Activated effector memory CD4-positive, alpha-beta T cell treated with Interleukin-2 at 50 U/mL for 16 hours (primary cell): ENCODE measurements at places on chromosomes 16 and 17.

DNA sequence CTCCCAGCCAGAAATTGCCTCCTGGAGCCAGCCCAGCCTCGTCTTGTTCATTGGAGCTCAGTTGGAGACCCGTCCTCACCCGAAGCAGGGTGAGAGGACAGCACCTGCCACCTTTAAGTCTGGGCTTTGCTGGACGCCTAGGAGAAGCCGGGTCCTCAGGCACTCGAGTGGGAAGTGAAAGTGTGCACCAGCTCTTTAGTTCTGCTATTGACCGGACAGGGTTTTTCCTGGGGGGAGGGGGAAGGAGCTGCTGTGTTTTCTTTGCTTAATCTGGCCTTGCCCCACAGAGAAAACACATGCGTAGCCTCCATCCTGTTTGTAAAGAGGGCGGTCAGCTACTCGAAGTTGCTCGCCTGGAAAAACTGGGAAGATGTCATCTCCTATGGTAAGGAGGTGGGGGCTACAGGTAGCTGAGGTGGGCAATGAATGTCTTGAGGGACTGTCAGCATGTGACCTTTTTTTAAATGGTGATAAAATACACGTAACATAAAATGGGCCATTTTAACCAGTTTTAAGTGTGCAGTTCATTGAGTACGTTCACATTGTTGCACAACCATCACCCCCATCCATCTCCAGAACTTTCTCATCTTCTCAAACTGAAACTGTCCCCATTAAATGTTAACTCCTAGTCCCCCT is 34.4 kb downstream of the CMIP start:
- DNase-seq, result no peak

- DNase-seq, result no peak
Observed at GRCh38 chr17:74344658-74345057, 17.0 kb downstream of the BTBD17 start.

DNA sequence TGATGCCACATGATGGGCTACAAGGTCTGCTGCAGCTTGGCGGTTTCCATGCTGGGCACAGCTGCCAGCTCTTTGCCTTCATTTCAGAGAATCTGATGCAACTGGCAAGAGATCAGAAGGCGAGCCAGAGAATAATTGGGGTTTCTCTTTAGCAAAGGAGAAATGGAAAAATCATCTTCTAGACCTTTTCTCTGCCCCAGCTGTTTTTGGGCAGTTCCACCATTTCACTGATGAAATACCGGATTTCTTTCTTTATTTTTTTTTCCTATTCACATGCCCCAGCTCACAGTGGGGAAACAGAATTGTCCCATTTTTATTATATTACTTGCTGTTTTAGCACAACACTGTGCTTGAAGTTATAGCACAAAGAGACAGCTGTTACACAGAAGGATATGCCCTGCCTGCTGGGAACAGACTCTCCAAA is 439.3 kb upstream of the GOT2 start:
- DNase-seq, result no peak

GRCh38 chr17:81511554-81511803 is 1.1 kb downstream of the ACTG1 start:
- DNase-seq, result no peak

- DNase-seq, result peak; percentile 37
Observed at GRCh38 chr17:59620518-59621259, 994 bp downstream of the CLTC start.

GRCh38 chr16:89040391-89040790 is 53.3 kb upstream of the ACSF3 start:
- DNase-seq, result no peak

GRCh38 chr17:59277031-59277430 is 54.4 kb upstream of the YPEL2 start:
- no peak for DNase-seq

DNA sequence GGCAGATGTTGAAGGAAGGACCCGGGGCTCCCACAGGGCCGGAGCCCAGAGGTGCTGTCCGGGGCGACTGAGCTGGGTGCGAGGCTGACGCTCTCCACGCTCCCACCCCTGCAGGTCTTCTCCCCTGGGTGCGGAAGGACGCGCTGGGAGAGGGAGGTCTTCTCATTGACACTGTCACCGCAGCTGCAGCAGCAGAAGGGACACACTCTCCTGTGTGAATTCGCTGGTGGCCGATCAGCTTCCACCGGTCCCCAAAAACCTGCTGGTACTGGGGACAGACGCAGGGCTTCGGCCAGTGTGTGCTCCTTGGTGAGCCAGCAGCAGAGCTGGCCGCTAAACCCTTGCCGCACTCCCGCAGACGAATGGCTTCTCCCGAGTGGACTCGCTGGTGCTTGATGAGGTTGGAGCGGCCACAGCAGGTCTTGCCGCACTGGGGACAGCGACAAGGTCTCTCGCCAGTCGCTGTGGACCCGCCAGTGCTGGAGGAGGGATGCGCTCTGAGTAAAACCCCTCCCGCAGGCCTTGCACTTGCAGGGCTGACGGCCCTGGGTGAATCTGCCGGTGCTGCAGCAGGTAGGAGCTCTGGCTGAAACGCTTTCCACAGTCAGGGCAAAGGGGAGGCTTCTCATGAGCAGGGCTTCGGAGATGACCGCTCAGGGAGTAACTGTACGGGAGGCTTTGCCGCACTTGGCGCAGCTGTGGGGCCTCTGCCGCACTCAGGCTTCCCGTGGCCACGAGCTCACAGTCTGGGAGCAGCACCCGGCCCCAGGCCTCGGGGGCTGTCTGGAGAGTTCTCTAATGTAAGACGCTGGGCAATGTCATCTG is 6.2 kb downstream of the ZNF843 start:
- DNase-seq, result no peak

DNA sequence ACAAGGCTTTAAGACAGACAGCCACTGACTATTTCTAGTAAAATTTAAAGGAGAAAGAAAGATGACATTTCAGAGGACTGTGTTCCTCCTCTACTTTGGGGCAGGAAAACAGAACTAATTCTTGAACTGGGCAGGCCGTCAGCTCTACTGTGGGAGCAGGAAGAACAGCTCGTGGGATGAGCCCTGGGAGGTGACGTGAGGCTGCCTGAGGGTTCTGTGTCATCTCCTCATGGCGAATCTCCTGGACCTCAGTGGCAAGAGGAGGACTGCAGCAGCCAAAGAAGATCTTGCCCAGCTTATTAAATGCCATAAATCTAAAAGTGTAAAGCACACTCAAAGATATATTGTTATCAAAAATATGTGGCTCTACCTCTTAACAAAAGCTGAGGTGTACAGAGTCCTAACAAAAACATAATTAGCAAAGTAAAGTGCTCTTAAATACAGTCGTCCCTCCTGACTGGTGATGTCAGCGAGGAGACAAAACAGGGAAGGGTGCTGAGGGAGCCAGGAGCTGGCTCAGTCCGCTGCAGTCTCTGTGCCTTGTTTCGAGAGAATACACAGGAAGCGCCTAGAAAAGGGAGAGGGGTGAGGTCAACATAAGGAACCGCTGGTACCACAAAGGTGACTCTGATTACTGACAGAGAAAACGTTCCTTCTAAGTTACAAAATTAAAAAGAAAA is 58.0 kb downstream of the CREBBP start:
- no peak for DNase-seq

- DNase-seq, result no peak
Observed at GRCh38 chr16:17072104-17072503, 398.7 kb downstream of the XYLT1 start.

GRCh38 chr16:27228621-27229501 is 25.5 kb downstream of the KDM8 start:
- no peak for DNase-seq

DNA sequence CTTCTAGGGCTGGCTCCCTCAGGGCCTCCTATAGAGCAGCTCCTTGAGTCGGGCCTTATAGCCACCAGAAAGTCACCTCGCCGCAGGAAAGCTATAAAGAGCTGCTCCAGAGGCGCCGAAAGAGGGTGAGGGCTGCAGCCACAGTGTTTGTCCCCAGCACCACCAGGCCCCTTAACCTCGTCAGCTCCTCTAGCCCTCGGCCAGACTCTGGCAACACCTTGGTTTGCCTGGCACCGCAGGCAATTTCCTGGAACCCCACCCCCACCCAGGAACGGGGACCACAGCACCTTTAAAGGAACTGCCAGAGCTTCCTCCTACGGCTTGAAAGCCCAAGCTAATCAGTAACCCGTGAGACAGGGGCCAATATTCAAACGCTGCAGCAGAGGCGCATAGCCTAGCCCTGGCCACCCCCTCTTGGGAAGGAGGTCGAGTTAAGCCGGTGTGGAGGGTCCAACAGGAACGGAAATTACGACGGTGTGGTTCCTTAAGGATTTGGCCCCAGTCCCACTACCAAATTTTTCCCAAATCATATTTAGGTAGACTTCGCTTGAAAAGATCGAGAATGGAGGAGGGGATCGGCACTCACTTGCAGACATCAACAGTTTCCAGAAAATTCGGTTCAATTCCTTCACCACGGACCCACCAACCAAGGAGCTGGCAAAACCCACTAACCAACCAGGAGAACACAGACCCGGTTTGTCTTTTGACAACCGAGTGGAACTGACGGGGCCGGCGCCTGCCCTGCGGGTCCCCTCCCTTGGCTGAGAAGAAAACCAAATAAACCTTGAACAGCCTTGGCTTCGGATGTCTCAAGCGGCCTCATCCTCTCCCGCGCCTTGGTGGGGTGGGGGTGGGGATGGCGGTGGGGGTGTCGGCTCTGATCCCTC is 3.0 kb downstream of the HOXB6 start:
- DNase-seq, result no peak

DNA sequence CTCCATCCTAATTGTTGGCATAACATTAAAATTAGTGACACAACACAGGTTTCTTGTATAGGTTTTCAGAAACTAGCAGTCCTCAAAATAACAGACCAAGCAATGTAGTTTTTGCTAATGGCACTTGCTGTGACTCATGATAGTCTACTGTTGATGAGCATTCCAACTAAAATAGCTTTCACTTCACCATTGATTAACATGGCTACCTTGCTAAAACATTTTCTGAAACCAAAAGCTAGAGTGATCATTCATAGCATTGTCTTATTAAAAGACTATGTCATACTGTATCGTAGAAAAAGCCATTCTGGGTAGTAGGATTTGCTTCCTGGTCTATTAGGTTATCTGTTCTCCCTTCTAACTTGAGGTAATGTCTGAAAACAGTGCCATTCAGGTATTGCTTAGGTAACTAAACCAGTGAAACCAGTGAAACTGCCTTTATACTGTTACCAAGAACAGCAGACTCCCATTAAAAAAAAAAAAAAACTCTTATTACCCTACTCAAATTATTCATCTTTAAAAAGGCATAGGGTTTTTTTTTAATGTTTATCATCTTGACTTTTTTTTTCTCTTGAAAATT is 2.5 kb upstream of the CLTC start:
- no peak for DNase-seq

GRCh38 chr17:4411201-4411600 is 22.5 kb upstream of the SPNS3 start:
- no peak for DNase-seq

DNA sequence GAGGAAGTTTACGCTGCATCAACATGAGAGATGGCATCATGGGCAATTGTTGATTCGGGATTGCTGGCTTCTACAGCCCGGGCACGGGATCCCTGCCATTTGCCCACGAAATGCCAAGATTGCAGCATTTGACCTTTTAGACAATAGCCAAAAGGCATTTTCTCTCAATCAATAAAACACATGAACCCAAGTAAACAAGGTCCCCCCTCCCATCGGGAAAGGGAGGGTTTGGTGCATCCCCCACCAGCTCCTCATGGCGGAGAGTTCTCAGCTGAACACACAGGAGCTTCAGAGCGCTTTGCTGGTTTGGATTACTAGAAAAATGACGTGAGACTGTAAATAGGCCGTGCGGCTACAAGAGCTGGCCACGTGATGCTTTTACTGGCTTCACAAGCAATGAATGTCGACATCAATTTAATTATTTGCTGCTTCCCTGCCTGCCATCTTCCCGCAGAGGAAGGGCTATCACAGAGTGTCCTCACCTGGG is 147.6 kb downstream of the C16orf95 start:
- DNase-seq, result no peak

DNA sequence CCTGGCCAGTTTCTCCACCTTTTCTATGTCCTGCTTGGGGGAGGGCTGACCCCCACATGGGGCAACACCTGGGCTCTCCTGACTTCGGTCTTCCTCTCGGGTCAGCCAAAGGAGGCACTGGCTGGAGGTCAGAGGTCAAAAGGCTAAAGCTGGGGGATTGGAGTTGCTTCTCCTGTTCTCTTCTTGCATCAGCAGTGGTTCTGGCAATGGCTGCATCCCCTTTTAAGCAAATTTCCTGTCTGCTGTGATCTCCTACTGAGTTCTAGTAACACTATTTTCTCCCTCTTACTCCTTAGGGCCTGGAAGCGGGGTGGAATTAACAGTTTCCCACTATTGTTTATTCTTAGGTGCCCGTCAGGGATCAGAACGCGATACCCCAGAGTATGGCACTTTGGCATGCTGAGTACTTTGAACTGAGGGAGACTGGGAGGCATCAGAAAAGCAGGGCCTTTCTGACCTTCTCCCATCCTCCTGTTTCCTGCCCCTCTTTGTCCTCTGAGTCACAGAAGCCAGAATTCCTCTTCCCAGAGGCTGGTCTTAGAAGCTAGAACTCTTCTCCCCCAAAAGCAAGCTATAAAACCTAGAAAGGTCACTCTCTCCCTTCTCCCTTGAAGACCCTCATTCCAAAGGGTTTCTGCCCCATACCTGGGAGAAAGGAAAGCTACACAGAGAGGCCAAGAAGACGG is 268.2 kb downstream of the STX8 start:
- no peak for DNase-seq

- no peak for DNase-seq
Observed at GRCh38 chr16:23296994-23297393, 5.1 kb upstream of the SCNN1B start.

GRCh38 chr17:77637818-77638575 is 320.5 kb upstream of the TNRC6C start:
- DNase-seq, result no peak

DNA sequence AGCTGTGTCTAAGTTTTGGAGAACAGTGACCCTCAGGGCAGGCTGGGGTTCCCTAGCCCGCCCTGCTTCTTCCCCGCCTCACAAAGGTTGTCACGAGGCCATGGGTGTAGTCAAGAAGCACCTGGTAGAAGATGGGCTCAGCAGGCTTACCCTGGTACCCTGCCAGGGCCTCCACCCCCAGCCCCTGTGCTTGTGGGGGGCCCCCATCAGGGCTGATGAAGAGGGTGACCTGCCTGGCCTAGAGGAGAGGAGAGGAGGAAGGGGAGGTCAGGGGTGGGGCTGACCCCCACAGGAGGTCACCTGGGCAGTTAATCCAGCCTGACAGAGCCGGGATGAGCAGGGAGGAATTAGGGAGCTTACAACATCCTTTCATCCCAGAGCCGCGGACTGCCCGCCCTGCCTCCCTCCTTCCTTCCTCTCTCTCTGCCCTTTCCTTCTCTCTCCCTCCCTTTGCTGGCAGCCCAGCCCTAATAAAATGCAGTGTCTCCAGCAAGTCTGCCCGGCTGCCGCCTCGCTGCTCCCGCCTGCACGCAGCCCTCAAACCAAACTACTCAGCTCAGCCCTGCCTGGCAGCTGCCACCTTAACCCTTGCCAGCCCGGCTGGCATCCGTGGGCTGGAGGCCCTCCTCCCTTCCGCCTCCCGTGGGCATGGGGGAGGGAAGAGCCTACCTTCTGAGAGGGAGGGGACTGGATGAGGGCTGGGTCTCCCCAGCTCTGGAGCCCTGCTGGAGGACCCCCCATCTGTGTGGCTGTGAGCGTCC is 7.2 kb downstream of the DLX3 start:
- no peak for DNase-seq

GRCh38 chr16:74769586-74770190 is 4.9 kb downstream of the FA2H start:
- no peak for DNase-seq

- no peak for DNase-seq
Observed at GRCh38 chr17:78944956-78945355, 19.8 kb upstream of the TIMP2 start.

- no peak for DNase-seq
Observed at GRCh38 chr16:27907457-27907972, 156.0 kb downstream of the GSG1L start.
